ENCODE measurements at places on chromosomes 11 and 22. TPM values are rescaled to one million over a fixed set of nuclear protein-coding genes. Genes with fewer than 3 reads are reported as not detected.

The FLRT1 gene
- total RNA-seq: 0.99 TPM

The MMP1 gene
- not detected for total RNA-seq

The OR51B2 gene
- total RNA-seq: 0.66 TPM

The PGA5 gene
- total RNA-seq: 2.1 TPM

The ADAMTS8 gene
- total RNA-seq: 3.5 TPM

The STARD10 gene
- 57.1 TPM for total RNA-seq

The PNPLA5 gene
- not detected for total RNA-seq

The MMP13 gene
- not detected for total RNA-seq

The CCDC86 gene
- total RNA-seq: 12.0 TPM

The EXPH5 gene
- 0.49 TPM for total RNA-seq

The FERMT3 gene
- 26.2 TPM for total RNA-seq

The SMC1B gene
- total RNA-seq: not detected

The MFNG gene
- 10.0 TPM for total RNA-seq

The GAB4 gene
- not detected for total RNA-seq

The CDCA5 gene
- 0.33 TPM for total RNA-seq

The CHRNA10 gene
- total RNA-seq: 0.71 TPM

The DEUP1 gene
- not detected for total RNA-seq

The LRRC74B gene
- not detected for total RNA-seq

The ZNF215 gene
- total RNA-seq: 3.0 TPM

The MAJIN gene
- not detected for total RNA-seq

The MEI1 gene
- not detected for total RNA-seq

The ACR gene
- total RNA-seq: not detected

The FTH1 gene
- 1,921 TPM for total RNA-seq

The NAALADL1 gene
- 29.9 TPM for total RNA-seq

The TESMIN gene
- not detected for total RNA-seq

The TPBGL gene
- total RNA-seq: 0.36 TPM

The KLHDC7B gene
- total RNA-seq: not detected

The OR4C13 gene
- total RNA-seq: not detected

The ISX gene
- not detected for total RNA-seq

The CRYBB1 gene
- total RNA-seq: 1.8 TPM

The KCNE3 gene
- 12.5 TPM for total RNA-seq

The DCDC1 gene
- total RNA-seq: 1.1 TPM

The ANO9 gene
- total RNA-seq: 0.16 TPM

The PANX2 gene
- total RNA-seq: 0.27 TPM

The MTFP1 gene
- 7.1 TPM for total RNA-seq

The NOX4 gene
- 27.8 TPM for total RNA-seq

The SF1 gene
- total RNA-seq: 381 TPM

The PKNOX2 gene
- 1.4 TPM for total RNA-seq

The IFT27 gene
- 27.7 TPM for total RNA-seq

The ARL2 gene
- 136 TPM for total RNA-seq

The CYP2D6 gene
- total RNA-seq: 0.81 TPM

The TRIM29 gene
- total RNA-seq: 1.2 TPM

The CCDC85B gene
- total RNA-seq: 64.8 TPM

The CTSC gene
- total RNA-seq: 28.0 TPM

The RNF169 gene
- total RNA-seq: 22.4 TPM

The KCNJ4 gene
- total RNA-seq: not detected

The PGA4 gene
- total RNA-seq: not detected

The OR6T1 gene
- total RNA-seq: not detected

The OR8K3 gene
- total RNA-seq: not detected

All from sigmoid colon (tissue), 7 donors.